ENCODE measurements at places on chromosomes 5 and 9.

DNA sequence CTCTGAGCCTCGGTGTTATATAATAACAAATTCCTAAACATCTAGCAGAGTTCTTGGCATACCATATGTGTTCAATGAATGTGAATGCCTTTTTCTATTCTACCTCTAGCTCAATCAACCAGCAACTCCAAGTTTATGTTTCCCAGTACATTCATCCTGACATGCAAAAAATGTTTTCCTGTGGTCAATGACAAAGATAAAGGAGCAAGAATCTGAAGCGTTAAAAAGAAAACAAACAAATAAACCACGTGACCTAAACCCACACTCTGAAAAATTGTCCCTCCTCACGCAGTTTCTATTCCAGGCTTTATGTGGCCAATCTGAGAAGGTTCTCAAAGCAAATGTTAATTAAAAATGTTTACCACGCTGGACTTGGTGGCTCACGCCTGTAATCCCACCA is 18.0 kb downstream of the KLF4 start:
- DNase-seq: no peak

DNA sequence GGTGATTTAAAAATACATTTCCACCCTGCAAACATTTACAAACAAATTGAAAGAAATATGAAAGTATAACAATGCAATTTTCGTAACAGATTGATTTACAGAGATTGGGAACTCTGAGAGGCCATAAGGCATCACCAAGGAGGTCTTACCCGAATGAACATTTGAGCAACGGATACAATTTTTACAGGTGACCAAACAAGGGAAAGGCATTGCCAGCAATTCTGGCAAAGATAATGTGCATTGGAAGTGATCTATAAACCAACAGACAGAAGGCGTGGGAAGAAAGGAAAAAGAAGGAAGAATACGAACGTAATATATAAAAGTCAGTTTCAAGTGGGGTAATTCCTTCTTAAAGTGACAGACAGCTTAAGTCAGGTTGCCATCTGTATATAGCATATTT is 295.9 kb downstream of the CDH12 start:
- no peak for DNase-seq

- DNase-seq: no peak
Measured at GRCh38 chr5:174423558-174423957, 300.8 kb upstream of the MSX2 start.

DNA sequence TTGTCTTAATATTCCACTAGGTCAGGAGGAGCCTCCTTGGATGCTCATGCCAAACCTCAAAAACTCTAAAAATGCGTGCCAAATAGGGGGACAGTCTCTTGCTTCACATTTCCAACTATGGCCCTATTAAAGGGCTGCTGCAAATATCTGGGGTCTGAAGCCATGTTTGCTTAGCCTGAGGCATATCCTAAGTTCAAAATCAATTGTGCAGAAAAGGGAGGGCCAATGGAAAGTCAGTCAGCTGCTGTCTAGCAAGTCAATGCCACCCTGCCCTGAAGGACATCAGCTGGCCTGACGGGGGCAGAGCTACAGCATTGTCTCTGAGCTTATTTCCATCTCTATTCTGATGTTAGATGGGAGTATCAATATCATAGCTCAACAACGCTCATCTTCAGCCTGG is 93.6 kb downstream of the SH3TC2 start:
- DNase-seq: no peak

DNA sequence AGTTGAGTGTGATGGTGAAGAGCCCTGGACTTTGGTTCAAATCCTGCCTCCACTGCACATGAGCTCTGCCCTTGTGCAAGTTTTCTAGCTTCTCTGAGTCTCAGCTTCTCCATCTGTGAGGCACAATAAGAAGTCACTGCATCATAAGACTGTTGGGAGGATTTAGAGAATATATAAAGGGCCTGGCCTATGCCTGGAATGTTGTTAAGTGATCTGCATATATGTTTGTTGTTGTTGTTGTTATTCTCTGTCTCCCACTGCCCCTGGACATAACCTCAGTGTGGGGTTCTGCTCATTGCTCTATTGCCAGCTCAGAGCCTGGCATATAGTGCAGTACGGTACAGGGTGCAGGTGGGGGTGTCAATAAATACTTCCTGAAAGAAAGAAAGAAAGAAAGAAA is 40.3 kb upstream of the EEIG1 start:
- no peak for DNase-seq

DNA sequence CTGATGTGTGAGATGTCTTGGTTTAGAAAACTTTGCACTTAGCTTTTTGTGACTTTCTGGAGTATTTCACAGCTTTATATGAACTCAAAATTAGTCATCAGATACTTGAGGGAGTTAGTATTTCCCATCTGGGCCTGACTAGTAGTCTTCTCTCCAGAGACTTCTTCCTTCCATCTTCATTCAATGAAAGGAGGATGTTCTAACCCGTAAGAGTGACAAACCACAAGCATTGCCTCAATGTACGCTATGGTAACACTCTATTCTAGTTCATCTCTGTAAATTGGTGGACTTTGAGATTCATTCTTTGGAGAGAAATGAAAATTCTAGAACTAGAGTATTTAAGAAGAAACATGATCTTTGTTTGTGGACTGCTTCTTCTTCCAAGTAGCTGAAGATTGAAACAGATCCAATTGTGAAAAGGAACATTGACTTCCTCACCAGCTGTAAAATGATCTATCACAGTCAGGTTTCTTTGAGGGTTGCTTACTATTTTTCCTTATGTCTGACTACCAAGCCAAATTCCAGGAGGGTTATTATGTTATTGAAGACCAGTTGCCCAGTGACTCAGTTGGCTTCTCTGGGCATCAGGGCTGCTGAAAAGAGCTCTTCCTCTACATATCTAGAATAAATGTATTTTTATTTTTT is 157.6 kb downstream of the SLC12A2 start:
- no peak for DNase-seq

DNA sequence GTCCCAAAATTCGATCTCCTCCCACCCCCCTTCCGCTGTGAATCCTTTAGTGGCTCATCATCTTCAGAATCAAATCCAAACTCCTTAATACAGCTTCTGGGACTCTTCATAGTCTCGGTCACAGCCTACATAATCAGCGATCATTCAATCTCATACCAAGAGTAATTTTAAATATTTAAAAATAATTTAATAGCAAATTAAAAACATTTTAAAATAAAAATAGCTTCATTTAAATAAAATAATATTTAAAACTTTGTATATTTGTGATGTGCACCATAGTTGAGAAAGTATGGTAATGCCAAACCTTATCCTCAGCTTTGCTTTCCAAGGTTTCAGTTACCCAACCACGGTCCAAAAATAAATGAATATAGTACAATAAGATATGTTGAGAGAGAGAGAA is 70.0 kb upstream of the NR3C1 start:
- DNase-seq: no peak

- no peak for DNase-seq
Measured at GRCh38 chr9:89116064-89116804, 62.4 kb downstream of the SHC3 start.

DNA sequence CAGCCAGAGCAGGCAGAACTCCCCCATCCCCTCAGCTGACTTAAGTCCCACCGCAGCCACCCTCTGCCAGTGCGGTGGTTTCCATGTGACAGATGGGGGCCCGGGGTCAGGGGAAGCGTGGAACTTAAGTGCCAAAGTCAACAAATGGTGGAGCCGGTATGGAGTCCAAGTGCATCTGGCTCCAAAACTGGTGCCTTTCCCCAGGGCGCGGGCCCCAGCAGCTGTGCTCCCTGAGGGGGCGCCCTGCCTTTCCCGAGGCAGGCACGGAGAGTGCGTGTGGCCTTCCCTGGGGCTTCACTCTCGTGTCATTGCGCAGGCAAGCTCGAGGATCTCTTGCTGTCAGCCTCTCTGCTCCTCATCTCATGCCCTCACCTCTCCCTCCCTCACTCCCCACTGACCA is 33.8 kb downstream of the SLC46A2 start:
- DNase-seq: no peak

DNA sequence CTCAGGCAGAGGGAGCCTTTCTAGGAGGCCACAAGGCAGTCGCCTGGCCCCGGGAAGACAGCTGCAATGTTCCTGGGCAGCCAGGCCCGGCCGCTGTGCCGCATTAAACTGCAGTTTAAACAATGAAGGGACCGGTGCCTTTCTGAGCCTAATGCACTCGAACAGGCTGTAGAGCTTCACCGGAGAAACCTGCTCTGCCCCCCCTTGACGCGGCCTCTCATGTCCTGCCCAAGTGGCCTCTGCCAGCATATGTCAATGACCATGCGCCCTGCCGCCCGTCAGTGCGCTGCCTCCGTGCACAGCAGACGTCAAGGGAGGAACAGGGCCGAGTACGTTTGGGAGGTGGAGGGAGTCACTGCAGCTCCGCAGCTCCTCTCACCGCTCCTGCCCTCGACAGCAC is 38.4 kb upstream of the BARHL1 start:
- DNase-seq: no peak

- peak; percentile 81 for DNase-seq
Measured at GRCh38 chr9:134488331-134489280, 153.0 kb upstream of the COL5A1 start.
